Right renal cortex interstitium (tissue), 3 donors: ENCODE measurements at places on chromosomes 5 and 9.

GRCh38 chr9:124392254-124392870 lies 22.9 kb downstream of the PSMB7 start:
- no peak for DNase-seq

- DNase-seq, result no peak
Observed at GRCh38 chr9:93565089-93565488, 11.3 kb upstream of the PHF2 start.

- DNase-seq, result no peak
Observed at GRCh38 chr5:156420665-156421064, 93.7 kb downstream of the SGCD start.

- DNase-seq, result no peak
Observed at GRCh38 chr9:83537331-83538171, 650 bp downstream of the FRMD3 start.

DNA sequence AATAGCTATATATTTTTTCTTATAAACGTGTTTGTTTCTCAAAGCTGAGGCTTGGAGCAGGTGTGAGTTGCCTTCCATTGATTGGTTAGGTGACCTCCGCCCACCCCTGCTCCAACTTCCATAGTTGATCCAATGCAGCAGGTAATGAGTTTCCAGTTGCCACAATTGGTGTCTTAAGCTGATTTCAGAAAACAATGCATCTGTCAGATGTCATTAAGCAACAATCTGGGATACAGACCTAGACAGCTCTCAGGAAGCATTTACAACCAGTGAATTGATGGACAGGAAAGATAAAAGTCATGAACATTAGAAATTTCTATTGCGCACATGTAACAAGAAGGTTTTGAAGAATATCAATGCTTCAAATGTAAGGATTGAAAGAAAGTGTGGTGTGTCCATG lies 510.5 kb downstream of the SEMA5A start:
- no peak for DNase-seq

- DNase-seq, result no peak
Observed at GRCh38 chr9:78351816-78352215, 54.9 kb downstream of the PSAT1 start.

- no peak for DNase-seq
Observed at GRCh38 chr5:78001197-78001596, 225.1 kb upstream of the TBCA start.

DNA sequence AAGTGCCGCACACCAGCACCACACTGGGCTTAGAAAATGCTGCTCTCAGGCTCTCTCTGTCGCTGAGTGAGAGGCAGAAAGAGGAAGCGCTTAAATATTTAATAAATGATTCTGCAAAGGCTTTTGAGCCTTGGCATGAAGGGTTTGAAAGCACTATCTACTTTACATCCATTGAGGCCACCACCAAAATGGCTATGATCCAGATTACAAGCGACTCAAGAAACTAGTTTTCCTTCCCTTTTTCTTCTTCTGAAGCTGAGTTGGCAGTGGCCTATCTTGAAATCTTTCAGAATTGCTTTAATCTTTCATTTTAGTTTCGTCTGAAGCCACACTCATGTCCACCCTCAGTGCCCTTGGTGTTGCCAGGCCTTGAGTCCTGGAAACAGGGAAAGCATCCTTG lies 59.5 kb downstream of the EBF1 start:
- no peak for DNase-seq

- DNase-seq, result no peak
Observed at GRCh38 chr5:20524991-20525529, 537.1 kb upstream of the CDH18 start.

DNA sequence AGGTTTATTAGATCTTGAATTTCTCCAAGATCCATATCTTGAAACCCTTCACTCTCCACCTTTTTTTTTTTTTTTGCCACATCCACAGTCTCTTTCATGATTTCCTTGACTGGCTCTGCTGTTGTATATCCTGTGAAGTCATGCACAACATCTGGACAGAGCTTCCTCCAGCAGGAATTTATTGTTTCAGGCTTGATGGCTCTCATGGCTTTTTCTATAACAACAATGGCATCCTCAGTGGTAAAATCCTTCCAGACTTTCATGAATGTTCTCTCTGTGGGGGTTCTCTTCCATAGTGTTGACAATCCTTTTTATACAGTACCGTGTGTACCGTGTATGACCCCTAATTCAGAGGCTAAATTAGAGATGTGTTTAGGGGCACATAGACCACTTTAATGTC lies 24.0 kb downstream of the RANBP17 start:
- no peak for DNase-seq

DNA sequence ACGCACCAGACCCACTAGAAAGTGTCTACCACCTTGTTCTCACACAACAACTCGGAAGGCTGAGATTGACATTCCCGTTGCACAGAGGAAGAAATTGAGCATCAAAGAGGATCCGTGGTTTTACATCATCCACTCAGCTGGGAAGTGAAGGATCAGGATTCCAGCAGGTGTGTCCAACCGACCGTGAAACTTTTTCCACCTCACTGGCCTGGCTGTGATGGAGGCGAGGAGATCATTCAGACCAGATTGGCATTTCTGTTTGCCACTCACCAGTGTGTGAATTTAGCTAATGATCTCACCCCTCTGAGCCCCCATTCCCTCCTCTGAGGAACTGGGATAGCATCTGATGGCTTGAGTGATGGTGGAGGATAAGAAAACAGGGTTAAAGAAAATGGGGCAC lies 46.7 kb upstream of the CPLX2 start:
- DNase-seq, result no peak

GRCh38 chr9:5531101-5531882 lies 21.0 kb downstream of the PDCD1LG2 start:
- no peak for DNase-seq

- DNase-seq, result no peak
Observed at GRCh38 chr5:90902170-90902569, 343.6 kb downstream of the ADGRV1 start.

DNA sequence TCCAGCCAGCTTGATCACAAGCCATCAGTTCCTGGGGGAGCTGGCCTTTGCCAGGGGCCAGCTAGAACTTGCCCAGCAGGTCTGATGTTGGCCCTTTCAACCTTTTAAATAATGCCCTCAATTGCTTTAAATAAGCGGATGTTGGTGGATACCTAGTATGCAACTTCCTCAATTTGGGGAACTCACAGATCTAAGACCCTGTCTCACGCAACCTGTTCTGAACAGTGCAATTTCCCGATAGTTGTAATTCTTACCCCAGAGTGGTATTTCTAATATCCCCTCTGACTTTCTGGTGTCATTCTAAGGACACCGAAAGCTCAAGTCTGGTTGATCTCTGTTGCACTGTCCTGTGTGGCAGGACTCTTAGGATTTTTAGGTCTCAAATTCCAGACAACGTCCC lies 23.1 kb downstream of the GALNT12 start:
- DNase-seq, result no peak

GRCh38 chr5:120367896-120368634 lies 96.0 kb upstream of the PRR16 start:
- no peak for DNase-seq
